Right kidney (tissue), 9 donors: ENCODE measurements at places on chromosomes 5 and 9.
A peak's percentile ranks its signal among the peaks of the same experiment; 100 is the strongest.

DNA sequence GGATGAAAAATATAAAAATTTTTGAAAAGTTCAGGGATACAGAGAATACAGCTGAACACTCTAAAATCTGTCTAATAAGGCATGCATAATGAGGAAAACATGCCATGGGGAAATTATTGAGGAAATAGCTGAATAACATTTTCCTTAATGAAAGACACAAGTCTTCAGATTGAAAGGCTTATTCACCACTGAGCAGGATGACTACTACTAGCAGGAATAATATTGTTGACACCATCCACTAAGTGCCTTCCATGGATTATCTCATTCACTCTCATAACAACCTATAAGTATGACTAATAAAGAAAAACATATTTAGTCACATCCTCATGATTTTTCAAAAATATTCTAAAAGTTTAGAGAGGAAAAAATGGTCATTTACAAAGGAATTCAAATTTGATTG is 96.7 kb upstream of the FER start:
- DNase-seq, result no peak

GRCh38 chr5:176650354-176650884 is 3.1 kb downstream of the TSPAN17 start:
- DNase-seq, result no peak

- DNase-seq, result no peak
Observed at GRCh38 chr9:105833271-105833975, 139.1 kb downstream of the TMEM38B start.

DNA sequence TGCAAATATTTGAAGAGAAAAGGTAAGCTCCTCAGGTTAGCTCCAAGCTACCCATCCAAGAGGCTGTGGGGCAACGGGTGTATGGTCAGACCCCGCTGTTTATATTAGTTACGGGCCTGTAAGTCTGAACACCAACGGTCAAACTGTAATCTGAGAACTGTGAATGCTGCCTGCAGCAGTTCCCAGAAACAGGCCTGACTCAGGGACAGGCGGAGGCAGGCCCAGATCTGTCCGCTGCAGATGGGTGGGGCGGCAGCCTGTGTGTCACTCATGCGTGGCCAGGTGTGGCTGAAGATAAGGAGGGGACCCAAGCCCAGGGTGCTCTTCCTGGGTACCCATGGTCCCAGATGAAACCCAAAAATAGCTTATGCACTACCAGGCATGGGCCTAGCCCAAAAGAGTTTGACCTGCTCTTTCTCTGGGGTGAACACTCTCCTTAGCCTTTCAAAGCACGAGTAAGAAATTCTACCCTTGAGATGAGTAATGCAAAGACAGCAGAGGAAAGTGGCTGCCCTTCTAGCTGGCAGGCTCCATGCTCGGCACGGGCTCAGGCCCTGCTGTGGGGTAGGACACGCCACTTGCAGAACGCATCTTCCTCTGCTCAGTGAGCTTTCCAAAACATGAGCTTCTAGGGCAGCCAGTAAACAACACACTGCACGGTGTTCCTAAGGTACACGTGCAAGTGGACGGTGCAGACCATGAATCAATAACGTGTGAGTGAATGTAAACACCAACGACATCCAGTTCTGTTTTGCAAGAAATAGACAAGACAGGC is 9.1 kb downstream of the UBAC1 start:
- DNase-seq, result peak; percentile 67

DNA sequence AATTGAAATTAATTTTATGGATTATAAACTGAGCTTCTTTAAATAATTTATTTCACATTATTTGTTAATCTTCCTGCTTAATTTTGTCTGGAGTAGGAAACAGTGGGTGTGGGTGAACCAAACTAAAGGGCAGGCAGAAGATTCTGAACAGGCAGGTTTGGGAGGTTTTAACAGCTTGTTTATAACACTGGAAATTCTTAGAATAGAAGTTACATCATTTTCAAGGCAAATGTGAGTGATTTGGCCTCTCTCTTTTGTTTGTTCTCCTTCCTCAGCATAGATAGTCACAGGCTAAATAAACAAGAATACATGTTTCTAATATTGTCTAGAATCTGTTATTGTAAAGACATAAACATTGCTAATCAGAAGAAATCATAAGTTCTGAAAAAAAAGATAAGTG is 970.9 kb upstream of the NUDT12 start:
- no peak for DNase-seq

- no peak for DNase-seq
Observed at GRCh38 chr9:107039542-107039941, 176.6 kb downstream of the ZNF462 start.

DNA sequence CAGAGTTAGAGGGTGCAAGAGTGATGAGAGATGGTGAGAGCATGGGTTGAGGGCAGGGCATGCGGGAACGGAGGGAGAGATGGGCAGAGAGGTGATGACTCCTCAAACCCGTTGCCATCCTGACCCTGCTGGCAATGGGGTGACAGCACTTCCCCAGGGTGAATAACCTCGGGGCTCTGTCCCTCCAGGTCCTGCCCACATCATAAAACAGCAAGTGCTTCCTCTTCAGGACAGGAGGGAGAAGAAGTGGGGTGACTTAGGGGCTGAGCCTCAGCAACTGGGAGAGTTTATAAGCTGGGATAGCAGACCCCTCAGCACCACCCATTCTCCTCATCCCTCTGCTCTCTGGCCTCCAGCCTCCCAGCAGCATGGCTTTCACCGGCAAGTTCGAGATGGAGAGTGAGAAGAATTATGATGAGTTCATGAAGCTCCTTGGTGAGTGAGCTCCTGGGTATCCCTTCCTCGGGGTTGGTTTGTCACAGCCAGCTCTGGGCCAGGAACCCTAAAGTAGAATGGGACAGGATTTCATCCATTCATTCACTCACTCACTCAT is at the start of gene FABP6:
TSS of gene FABP6 (plus strand) at position 317 of the 553 bp plus-strand sequence. CDS start at position 369, 52 bp downstream.
- DNase-seq, result no peak

DNA sequence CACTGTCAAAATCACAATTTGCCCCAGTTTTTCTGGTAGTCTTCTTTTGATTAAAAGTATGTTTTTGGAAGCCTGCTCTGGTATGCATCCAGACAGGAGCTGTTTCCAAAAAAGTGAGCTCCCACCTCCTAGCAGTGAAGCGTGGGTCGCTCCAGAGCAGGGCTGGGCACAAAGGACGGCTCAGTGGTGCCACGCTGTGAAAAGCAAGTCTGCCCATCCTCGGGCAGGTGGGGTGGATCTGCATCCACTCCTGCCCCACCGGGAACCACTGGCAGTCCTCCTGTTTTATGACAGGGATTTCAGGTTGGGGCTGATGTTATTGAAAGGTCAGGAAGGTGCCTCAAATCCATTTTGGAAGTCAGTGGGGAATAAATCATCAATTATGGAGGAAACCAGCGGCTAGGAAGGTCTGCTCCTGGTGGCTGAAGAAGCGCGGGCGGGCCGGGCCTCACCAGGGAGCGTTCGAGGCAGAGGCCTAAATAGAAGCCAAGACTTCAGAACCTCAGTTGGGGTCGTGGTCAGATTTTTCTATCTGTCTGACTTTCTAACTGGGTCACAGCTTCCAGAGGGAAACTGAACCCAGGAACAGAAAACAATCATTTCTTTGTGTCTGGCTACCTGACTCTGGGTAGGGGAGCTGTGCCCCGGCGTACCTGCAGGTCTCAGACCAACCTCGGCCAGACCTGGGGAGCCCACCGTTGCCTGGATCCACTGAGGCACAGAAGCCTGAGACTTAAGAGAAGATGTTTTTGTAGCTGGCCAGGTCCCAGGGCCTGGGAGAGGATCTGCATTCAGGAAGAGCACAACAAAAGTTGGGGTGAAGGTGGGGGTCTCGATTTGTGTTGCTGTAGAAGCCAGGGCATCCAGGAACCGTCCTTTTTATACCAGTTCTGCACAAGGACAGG is 168.1 kb downstream of the PAX5 start:
- no peak for DNase-seq

DNA sequence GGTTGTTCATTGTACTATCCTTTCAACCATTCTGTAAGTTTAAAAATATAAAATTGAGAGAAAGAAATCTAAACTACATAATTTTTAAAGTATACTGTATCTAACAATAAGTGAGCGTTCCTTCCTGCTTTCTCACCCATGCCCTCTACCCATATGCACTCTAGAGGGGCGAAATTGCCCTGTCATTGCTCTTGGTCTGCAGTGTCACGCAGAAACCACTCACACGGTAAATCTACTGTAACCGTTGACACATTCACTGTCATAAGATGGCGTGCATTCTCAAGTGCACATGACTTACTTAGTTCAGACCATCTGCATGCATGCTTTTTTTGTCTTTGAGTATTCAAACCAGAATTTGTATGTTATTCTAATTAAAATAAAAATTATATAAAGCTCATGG is 55.7 kb upstream of the NIPBL start:
- DNase-seq, result no peak

DNA sequence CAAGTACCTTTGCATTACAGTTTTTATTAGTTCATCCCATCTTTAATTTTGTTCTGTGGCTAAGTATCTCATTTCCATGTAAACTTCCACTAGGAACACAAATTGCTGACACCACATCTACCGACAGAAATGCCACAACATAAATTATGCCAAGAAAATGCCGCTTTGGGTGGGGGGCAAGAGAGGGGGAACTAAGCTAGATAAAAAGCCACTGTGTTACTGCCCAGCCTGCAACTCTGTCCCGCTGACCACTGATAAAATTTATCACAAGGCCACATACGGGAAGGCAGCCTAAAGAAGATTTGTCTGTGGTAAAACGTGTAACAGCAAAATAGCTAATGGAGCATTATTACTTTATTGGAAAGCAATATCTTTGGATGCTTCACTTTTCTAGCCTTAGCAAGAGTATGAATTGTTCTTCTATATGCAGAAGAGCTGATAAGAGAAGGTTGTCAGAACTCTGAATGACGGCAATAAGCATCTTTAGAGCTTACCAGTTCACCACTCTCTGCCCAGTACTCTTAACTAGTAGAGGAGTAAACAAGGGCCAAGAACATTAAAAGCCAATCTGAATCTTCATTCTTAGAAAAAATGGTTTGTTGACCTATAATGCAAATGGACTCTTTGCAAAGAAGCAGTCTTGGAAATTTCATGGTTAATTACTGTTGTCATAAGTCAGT is 172.2 kb upstream of the MEF2C start:
- DNase-seq, result no peak

- peak; percentile 56 for DNase-seq
Observed at GRCh38 chr5:36607114-36607571, 737 bp downstream of the SLC1A3 start.

- DNase-seq, result no peak
Observed at GRCh38 chr5:126384985-126385384, 38.2 kb upstream of the GRAMD2B start.

DNA sequence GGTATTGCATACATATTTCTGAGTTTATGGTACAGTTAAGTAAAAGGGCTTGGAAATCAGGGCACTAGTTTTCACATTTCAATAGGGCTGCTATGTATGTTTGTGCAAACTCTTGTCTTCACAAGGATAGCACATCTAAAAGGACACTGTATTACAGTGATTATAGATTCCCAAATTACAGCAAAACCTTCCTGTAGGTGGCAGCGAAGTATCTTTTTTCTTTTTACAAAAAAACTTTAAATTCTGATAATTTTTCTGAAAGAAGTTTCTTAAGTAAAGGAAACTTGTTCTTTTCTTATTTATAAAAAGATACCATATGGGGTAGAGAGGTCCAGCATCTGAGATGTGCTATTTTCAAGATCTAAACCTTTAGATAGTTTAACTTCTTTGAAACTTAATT is 337.8 kb downstream of the PTPRD start:
- no peak for DNase-seq

DNA sequence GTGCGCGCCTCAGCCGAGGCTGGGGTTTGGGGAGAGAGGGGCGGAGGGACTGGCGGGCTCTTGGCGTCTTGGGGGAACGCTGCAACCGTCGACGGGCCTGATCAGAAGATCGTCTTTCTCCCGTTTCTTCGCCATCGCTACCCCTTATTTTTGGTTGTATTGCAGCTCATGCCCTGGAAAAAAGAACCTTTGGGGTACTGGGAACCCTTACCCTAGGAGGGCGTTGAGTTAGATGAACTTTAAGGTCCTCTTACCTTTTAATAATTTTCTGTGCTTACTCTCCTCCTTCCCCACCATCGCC is 719 bp downstream of the PAIP2 start:
- no peak for DNase-seq

DNA sequence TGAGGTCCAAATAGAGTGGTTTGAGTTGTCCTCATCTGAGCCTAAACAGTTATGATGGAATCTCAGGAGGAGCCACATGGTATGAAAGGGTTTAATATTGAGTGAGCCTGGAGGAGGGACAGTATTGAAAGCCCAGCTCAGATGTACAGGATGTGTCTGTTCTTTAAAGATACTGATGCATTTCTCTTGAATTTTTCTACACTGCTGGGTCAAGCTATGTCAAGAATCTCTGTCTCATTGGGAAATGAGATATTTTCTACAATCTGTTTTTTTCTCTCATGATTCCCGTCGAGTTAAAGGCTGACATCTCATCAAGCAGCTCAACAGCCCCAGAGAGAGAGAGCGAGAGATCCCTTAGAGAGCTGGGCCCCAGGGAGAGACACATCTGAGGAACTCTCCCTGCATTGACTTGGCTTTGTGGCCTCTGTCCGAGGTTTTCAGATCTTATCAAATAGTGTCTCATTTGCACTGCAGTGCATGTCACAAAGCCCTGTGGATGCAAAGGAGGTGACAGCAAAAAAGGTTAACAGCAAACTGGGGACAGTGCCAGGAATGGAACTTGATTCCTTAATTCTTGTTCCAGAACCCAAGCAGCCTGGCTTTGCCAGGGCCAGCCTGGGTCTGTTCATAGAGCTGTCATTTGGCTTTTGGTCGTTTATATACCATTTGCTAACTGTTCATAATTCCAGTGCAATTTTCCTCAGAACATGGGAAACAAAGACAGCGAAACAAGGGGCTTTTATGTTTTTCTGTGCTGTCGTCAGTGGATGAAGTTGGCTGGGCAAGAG is 19.0 kb upstream of the ACTBL2 start:
- DNase-seq, result no peak

DNA sequence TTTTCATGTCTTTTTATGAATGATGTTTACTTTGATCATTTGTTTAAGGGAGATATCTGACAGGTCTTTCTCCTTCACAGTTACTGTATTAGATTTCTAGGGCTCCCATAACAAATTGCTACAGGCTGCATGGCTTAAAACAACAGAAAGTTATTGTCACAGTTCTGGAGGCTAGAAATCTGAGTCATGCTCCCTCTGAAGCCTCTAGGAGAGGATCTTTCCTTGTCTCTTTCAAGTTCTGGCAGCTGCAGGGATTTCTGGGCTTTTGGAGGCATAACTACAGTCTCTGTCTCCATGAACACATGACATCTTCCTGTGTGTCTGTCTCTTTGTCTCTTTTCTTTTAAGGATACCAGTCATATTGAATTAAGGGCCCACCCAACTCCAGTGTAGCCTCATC is 557.3 kb upstream of the SEMA6A start:
- no peak for DNase-seq

DNA sequence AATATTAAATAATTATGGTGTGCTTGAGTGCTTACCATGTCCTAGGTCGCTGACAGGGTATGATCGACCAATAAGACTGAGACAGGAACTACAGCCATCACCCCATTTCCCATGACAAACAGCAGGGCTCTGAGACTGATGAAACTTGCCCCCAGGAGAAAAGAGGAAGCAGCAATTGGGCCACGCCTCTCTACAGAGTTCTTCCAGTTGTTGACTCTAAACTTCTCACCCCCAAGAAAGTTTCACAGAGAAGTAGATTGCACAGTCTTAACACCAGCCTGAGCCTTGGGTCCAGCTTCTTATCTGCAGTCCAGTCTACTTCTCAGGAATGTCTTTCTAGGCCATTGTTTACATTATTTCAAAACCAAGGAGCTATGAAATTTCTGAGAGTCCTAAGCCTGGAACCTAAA is 182.2 kb upstream of the ANKRD55 start:
- DNase-seq, result no peak
